CD4-positive, CD25-positive, alpha-beta regulatory T cell (primary cell): ENCODE measurements at places on chromosomes 2 and 18. TPM values are rescaled to one million over a fixed set of nuclear protein-coding genes. Genes with fewer than 3 reads are reported as not detected.

GRCh38 chr2:96602330-96602823, 35.7 kb downstream of the KANSL3 start:
- H3K27ac ChIP-seq: no peak overlapping the region
- no peaks in the 10 kb centered on the region for H3K27me3 ChIP-seq
- H3K4me3 ChIP-seq: no peak overlapping the region

Gene SELENOI
- 42.8 TPM for total RNA-seq

- H3K4me1 ChIP-seq: no peaks in the 10 kb centered on the region
- no peaks in the 10 kb centered on the region for H3K27me3 ChIP-seq
- no peak for DNase-seq
- H3K36me3 ChIP-seq: no peaks in the 10 kb centered on the region
- no peak overlapping the region for H3K4me3 ChIP-seq
Measured at GRCh38 chr18:40292985-40293710, 1661.9 kb upstream of the PIK3C3 start.

DNA sequence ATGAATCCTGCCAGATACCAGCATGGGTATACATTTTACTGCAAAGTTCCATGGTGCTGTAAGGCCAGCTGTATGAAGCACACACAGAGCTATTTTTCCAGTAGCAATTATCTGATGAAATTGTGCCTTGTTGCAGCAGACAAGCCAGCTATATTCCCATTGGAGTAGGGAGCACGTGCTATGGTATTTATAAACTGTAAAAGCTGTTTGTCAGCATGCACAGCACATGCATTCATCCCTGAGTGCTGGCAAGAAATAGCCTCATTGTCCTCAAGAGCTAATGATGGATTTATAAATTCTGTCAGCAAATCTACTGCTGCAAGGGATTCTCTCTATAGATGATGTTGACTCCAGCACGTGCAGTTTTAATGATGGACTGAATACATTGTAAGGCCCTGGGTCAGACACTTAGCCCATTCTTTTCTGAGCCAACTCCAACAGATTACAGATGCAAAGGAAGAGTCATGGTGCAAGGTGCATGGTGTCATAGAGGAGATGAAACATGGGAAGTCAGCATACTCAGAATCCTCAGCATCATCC, 61.7 kb downstream of the KCNS3 start:
- no peak for DNase-seq
- H3K36me3 ChIP-seq: no peaks in the 10 kb centered on the region
- H3K27me3 ChIP-seq: no peaks in the 10 kb centered on the region

DNA sequence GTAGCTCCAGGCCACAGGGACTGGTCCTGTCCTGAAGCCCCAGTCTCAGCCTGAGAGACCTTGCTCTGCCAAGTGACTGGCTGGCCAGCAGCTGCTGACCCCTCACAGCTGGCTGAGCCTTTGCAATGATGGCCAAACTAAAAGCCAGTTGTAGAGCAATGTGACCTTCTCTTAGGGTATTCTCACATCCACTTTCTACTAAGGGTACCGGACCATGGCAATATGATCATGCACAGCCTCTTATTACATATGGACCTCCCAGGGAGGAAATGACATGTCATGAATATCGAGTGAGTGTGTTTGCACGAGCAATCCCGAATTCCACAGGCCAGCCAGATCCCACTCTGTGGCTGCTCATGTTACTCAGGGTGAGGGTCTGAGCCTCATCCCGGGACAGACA, 213.9 kb downstream of the VAPA start:
- peaks cover 6% of the 10 kb centered on the region for H3K27me3 ChIP-seq
- no peak overlapping the region for H3K27ac ChIP-seq
- H3K36me3 ChIP-seq: no peaks in the 10 kb centered on the region
- H3K4me3 ChIP-seq: no peak overlapping the region

DNA sequence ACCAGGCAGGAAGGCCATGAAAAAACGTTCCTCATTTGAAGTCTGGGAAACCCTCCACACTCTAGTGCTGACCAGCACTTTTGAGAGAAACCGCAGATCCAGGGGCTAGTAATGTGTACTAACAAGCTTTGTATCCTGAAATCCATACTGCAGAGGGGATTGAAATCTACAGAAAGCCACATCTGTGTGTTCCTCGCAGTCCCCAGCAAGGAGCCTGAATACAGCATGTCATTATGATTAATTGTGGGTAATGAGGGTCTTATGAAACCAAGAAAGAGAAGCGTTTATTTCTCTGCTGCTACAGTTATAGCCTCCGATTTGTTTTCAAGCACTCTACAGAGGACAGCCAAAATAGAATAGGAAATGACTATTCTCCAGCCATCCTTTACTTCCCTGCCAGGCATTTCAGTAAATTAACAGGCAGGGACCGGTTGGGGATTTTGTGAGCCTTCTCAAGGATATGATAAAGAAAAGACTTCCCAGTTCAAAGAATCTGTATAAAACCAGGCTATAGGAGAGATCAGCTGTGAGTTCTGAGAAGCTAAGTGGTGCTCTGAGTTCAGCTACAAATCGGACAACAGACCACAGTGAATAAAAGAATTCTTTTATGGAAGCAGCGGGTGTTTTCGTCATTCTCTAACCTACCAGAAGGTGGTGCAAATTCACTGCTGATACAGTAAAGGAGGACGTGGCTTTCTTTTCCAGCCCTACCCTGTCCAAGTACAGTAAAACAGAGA, 133.4 kb downstream of the INSIG2 start:
- H3K36me3 ChIP-seq: no peaks in the 10 kb centered on the region
- H3K27ac ChIP-seq: no peak overlapping the region
- H3K4me1 ChIP-seq: peaks cover 13% of the 10 kb centered on the region
- H3K4me3 ChIP-seq: no peak overlapping the region
- DNase-seq: peak; percentile 72
- peaks cover 52% of the 10 kb centered on the region for H3K27me3 ChIP-seq

- no peaks in the 10 kb centered on the region for H3K4me1 ChIP-seq
- no peak overlapping the region for H3K4me3 ChIP-seq
- H3K27me3 ChIP-seq: peaks cover 10% of the 10 kb centered on the region
- no peak overlapping the region for H3K27ac ChIP-seq
Measured at GRCh38 chr2:167940346-167940725, 307.1 kb downstream of the STK39 start.

Gene NT5C1B
- not detected for total RNA-seq

DNA sequence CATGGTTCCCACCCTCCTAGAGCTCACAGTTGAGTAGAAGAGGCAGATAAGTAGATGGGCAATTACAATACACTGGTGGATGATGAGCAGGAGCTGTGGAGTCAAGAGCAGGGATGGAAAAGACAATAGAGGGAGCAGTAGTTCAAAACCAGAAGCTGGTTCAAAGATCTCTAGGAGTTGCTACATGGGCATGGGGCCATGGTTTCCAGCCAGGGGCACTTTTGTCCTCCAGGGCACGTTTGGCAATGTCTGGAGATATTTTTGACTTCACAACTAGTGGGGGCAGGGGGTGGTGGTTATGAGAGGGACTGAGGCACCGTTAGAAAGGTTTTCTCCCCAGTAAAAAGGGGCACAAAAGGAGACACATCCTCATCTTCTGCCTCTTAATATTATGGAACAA, 236.0 kb downstream of the DYSF start:
- H3K4me1 ChIP-seq: no peaks in the 10 kb centered on the region
- no peaks in the 10 kb centered on the region for H3K27me3 ChIP-seq
- DNase-seq: no peak
- no peaks in the 10 kb centered on the region for H3K36me3 ChIP-seq
- no peak overlapping the region for H3K27ac ChIP-seq
- no peak overlapping the region for H3K4me3 ChIP-seq

DNA sequence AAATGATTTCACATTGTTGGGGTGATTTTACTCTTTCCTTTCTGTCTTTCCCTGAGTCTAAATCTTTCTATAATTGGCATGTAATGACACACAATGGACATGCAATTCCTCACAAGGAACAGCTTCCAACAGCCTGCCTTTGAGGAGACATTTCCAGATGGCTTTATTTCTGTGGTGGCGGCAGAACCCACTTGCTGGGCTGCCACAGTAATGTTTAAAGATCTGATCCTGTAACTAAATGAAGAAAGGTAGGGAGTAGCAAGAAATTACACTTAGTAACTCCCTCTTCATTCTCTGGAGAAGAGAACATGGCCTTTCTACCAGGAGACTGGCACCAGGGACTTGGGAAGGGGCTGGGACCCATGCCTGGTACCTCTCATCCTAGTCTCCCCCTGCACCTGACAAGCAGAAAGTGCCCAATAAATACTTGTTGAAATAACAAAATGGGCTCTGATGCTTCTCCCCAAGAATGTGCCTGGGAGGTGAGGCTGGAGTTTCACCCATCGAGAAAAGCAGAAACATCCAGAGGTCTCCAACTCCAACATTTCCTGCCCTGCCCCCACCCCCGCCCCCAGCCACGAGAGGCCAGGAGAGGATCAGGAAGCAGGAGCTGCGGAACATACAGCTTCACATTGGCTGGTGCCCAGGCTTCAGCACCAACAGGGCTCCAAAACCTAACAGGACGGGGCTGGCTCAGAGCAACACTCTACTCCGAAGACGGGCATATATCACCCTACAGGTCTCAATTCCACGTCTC, 92.1 kb downstream of the PXDN start:
- DNase-seq: no peak
- no peak overlapping the region for H3K27ac ChIP-seq
- H3K4me1 ChIP-seq: no peaks in the 10 kb centered on the region

DNA sequence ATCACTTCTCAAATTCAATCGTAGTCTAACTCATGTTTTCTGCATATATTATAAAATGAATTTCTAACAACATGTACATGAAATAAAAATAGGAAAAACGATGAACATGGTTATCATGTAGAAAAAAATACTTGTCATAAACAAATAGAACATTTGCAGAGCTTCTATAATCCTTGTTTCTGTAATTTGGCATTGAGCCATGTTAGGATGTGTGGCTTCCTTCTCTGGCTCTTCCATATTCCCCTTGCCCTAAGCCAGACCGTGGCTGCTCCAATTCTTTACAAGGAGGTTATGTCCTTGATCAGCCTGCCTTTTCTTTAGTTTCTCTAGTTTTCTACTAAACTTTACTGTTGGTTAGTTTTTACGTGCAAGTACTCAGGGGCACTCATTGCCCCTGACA, 155.3 kb downstream of the COL6A3 start:
- peaks cover 4% of the 10 kb centered on the region for H3K27me3 ChIP-seq
- no peak overlapping the region for H3K4me3 ChIP-seq
- no peak overlapping the region for H3K27ac ChIP-seq
- no peaks in the 10 kb centered on the region for H3K4me1 ChIP-seq
- no peak for DNase-seq

GRCh38 chr2:112768432-112768831, 4.0 kb upstream of the CKAP2L start:
- no peaks in the 10 kb centered on the region for H3K36me3 ChIP-seq
- DNase-seq: no peak
- peak overlapping the region; percentile 44 for H3K27ac ChIP-seq
- peaks cover 15% of the 10 kb centered on the region for H3K4me1 ChIP-seq

GRCh38 chr2:241304039-241304670, 11.3 kb downstream of the HDLBP start:
- DNase-seq: no peak
- H3K36me3 ChIP-seq: peaks cover 3% of the 10 kb centered on the region
- peaks cover 12% of the 10 kb centered on the region for H3K4me1 ChIP-seq
- no peak overlapping the region for H3K27ac ChIP-seq
- H3K4me3 ChIP-seq: no peak overlapping the region

DNA sequence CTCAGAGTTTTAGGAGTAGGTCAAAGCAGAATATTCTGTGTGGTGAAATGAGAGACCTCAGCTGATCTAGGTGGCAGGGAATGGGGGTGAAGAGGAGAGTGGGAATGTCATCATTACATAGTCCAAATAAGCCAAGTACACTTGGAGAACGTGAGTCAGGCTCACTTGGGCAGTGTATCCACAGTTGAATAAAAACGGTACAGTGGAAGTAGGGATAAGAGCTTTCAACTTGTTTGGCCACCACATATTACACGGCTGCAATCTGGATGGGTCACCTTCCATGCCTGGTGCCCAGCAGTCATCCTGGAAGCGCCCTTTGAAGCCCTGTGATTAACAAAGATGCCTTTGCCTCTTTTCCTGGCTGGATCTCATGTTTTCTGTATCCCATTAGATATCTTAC, 28.6 kb downstream of the MIB1 start:
- no peaks in the 10 kb centered on the region for H3K4me1 ChIP-seq
- no peak overlapping the region for H3K4me3 ChIP-seq
- no peak overlapping the region for H3K27ac ChIP-seq
- no peaks in the 10 kb centered on the region for H3K27me3 ChIP-seq
- DNase-seq: no peak
- H3K36me3 ChIP-seq: peaks cover 37% of the 10 kb centered on the region

Gene DES
- total RNA-seq: not detected

- H3K4me3 ChIP-seq: no peak overlapping the region
- no peaks in the 10 kb centered on the region for H3K4me1 ChIP-seq
- peaks cover 4% of the 10 kb centered on the region for H3K27me3 ChIP-seq
- no peak for DNase-seq
Measured at GRCh38 chr2:119419803-119420508, 11.7 kb upstream of the TMEM37 start.

Gene MOCOS
- not detected for total RNA-seq

Gene LCT
- not detected for total RNA-seq

- no peaks in the 10 kb centered on the region for H3K36me3 ChIP-seq
- no peak overlapping the region for H3K27ac ChIP-seq
- peak; percentile 70 for DNase-seq
- no peaks in the 10 kb centered on the region for H3K27me3 ChIP-seq
Measured at GRCh38 chr2:30139131-30139870, 7.5 kb upstream of the YPEL5 start.

GRCh38 chr2:173287594-173287993, 67.1 kb upstream of the CDCA7 start:
- no peak for DNase-seq
- no peak overlapping the region for H3K27ac ChIP-seq
- H3K4me1 ChIP-seq: no peaks in the 10 kb centered on the region

DNA sequence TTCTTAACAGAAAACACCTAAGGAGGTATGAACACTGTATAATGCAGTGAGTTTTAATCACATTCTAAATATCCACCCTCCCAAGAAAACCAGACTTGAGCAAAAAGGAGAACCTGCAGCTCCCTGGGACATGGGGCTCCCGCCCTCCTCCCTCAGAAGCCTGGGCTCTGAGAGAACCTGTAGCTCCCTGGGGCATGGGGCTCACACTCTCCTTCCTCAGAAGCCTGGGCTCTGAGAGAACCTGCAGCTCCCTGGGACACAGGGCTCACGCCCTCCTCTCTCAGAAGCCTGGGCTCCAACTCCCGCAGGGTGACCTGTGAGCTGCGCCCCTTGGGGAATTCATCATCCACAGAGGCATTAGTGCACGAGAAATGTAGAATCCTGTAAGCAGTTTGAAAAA, 222.9 kb downstream of the SNTG2 start:
- H3K36me3 ChIP-seq: no peaks in the 10 kb centered on the region
- H3K27ac ChIP-seq: no peak overlapping the region
- H3K4me3 ChIP-seq: no peak overlapping the region
- DNase-seq: no peak
- no peaks in the 10 kb centered on the region for H3K4me1 ChIP-seq

Gene PARD6G
- total RNA-seq: 0.20 TPM
